Hypothalamus (tissue), 51 donors: ENCODE measurements at places on chromosomes 4 and X.

GRCh38 chr4:37767546-37767945 lies 58.9 kb upstream of the PGM2 start:
- DNase-seq: no peak

DNA sequence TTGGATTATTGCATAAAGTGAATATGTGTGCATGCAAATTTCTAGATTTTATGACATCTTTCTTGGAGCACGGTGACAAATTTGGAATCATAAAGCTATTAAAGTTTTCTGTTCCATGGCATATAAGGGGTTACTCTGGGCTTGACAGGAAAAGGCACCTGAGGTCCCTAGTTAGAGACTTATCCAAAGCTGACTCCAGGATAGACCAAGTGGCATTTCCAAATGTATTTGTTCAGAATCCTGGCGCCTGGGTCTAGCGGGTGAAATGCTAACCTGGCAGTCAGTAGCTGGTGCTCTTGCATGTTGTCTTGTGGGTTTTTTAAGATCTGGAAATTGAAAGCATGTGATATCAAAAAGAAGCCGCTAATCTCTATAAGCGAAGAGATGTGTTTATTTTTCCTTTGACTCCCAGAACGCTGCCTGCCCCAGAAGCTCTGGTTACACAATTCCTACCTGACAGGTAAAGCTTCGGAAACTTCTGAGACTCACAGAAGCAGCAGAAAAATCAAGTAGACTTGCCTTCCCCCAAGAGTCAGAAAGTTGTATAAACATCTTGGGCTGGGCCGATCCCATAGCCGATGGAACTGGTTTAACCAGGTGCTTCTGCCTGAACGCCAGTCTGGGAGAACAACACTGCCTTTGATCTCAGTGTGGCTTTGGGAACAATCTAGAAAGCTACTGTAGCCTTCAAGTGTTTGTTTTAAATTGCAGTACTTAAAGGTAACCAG lies 12.9 kb upstream of the ZCCHC4 start:
- DNase-seq: no peak

GRCh38 chrX:31545726-31546125 lies 473.9 kb upstream of the FTHL17 start:
- DNase-seq: no peak

GRCh38 chr4:184932343-184932742 lies 85.9 kb upstream of the HELT start:
- no peak for DNase-seq

- no peak for DNase-seq
Measured at GRCh38 chr4:19941434-19941833, 310.3 kb upstream of the SLIT2 start.

- no peak for DNase-seq
Measured at GRCh38 chrX:111131572-111131971, 35.6 kb downstream of the PAK3 start.

- no peak for DNase-seq
Measured at GRCh38 chr4:14631806-14632440, 370.4 kb upstream of the CPEB2 start.

GRCh38 chr4:77877771-77878565 lies 15.3 kb downstream of the MRPL1 start:
- no peak for DNase-seq

DNA sequence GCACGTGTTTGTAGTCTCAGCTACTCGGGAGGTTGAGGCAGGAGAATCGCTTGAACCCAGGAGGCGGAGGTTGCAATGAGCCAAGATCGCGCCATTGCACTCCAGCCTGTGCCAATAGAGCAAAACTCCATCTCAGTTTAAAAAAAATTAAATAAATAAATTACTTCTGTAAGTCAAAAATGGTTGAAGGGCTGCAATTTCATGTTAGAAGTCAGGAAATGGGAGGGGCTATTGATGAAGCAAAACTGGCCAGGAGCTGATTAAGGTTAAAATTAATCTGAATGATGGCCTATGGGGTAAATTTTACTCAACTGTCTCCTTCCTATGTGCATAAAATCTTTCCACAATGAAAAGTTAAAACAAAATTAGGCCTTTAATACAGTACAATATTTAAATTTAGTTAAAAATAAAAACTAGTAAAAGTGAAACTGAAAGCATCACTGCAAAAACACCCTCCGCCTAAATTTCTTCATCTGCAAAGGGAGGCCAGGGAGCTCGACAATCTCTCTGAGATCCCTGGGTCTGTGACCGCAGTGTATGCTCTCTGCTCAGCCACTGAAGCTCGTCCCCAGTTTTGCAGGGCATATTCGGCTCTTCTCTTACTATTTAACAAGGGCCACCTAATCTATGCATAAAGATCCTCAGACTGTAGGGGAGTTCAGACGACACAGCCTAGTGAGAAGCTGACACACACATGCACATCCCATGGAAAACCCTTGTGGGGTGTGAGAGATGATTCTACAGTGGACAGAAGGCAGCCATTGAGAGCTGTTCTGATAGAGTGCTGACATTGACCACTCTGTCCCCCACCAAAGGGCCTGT lies 57.2 kb downstream of the IRF2 start:
- no peak for DNase-seq

DNA sequence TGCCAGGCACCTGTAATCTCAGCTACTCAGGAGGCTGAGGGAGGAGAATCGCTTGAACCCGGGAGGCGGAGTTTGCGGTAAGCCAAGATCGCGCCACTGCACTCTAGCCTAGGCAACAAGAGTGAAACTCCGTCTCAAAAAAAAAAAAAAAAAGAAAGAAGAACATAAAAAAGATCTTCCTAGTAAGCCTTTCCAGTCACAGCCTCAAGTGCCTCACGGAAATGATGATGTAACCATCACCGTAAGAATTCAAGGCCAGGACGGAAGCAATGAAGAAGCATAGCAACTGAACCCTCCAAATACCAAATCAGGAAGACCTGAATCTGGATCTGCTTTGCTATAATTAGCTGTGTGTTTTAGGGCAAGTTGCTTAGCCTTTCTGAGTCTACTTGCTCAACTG lies 28.8 kb downstream of the RBM47 start:
- DNase-seq: no peak

DNA sequence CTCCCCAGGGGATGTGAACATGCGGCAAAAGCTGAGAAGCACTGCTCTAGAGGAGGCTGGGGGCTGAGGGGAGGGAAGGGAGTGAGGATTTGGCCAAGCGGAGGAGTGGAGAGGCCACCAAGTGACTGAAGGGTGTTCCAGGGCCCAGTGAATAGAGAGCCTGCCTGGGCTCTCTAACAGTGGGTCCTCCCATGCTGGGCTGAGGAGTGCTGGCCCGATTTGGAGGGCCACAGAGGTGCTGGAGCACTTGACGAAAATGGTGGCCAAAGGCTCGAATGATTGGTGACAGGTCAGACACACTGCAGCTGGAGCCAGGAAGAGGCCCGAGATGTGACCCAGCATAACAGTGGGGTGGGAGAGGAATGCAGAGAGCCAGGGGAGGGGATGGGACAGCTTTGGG lies 37.5 kb upstream of the MAP3K15 start:
- no peak for DNase-seq

GRCh38 chr4:7981738-7982394 lies 42.2 kb upstream of the AFAP1 start:
- DNase-seq: no peak

- no peak for DNase-seq
Measured at GRCh38 chr4:31557437-31557836, 837.3 kb downstream of the PCDH7 start.

DNA sequence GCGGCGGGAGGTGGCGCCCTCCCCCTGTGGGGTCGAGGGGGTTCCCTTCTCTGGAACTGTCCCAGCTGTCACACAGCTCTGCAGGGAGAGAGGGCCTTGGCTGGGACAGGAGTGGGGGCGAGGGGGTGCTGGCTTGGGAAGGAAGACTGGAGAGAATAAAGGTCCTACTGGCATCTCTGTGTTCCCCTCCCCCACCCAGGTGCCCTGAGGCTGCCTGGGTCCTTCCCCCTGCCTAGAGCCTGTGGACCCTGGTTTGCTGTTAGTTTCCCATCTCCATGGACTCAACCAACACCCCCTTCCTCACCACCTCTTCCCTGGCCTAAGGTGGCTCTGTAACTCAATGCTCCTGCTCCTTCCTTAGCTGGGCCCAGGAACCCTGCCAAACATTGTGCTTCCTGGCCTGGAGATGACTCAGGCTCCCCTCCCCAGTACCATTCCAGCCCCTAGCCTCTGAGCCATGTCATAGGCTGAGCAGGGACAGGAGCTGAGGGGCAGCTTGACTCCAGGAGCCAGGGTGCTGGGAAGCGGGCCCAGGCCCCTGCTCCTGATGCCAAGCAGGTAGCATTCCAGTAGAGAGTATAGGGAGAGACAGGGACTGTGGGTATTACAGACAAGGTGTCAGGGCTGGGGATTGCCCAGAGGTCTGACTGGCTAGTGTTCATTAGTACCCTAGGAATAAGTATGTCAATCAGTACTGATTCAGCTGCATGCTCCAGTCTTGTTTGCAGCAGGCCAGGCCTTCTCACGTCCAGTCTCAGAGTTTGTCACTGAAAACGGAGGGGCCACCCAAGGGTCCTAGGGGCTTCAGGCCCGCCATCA lies 100.7 kb downstream of the EFNB1 start:
- DNase-seq: no peak

GRCh38 chrX:39850630-39851152 lies 247.1 kb downstream of the BCOR start:
- DNase-seq: no peak

DNA sequence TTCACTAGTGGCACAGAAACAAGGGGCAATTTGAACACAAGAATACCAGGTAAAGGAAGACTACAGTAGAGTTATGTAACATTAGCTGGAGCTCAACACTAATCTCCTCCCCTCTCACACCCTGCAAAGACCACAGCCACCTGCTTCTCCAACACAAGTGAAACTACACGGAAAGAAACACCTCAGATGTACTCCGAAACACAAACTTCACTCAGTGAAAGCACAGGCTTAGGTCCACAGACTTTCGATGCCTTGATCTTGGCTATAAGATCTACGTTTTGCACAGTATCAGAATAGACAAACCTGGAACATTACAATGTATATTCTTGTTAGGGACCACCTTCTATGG lies 7.6 kb downstream of the ACSL1 start:
- DNase-seq: no peak

- DNase-seq: no peak
Measured at GRCh38 chr4:77695774-77696173, 90.2 kb downstream of the CXCL13 start.

- no peak for DNase-seq
Measured at GRCh38 chr4:41318839-41319530, 62.3 kb downstream of the UCHL1 start.

GRCh38 chr4:1061056-1061700 lies 49.8 kb downstream of the FGFRL1 start:
- DNase-seq: no peak

DNA sequence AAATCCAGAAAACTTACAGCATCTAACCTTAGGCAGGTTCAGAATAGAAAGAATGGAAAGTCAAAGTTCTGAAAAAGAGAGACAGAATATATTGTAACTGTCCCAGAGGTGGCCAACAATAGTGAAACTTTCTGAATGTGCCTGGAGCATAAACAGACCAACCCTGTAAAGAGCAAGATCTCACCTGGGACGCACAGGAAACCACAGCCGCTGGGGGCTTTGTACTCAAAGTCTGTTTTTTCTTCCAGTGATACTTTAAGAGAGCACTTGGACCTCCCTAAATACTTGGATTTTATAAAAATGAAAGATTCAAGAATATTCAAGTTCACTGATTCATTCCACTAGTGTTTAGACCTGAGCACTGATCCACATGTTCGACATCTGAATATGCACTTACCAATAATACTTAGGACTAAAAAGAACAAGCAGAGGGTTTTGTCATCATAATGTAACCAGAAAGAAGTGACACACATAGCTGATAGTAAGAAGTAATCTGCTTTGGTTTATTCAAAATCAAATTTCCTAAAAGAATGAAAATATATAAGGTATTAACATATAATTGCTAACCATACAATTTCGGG lies 35.3 kb downstream of the ARAP2 start:
- DNase-seq: no peak
